ENCODE measurements at places on chromosomes 3 and 15.

DNA sequence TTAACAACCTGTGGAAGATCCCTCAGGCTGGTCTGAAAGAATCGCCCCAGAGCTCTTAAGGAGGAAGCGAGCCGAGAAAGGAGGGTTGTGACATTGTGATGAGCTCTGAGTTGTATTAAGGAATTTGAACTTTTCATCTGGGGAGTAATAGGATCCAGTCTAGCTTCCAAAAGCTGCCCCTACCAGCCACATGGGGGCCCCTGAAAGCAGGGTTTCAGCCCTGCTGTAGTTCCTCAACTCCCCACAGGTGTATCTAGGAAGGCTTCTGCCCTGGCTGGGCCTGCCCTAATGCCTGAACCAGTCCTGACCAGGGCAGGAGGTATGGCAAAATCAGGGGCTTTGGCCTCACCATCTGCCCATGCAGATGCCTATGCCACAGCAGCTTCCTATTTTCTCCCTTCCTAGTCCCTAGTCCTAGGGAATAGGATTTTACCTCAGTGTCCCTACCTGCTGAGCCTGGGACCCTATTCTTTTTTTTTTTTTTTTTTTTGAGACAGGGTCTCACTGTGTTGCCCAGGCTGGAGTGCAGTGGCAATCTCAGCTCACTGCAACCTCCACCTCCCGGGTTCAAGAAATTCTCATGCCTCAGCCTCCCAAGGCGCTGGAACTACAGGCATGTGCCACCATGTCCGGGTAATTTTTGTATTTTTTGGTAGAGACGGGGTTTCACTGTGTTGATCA lies 5.0 kb upstream of the AP3S2 start:
- DNase-seq = no peak

DNA sequence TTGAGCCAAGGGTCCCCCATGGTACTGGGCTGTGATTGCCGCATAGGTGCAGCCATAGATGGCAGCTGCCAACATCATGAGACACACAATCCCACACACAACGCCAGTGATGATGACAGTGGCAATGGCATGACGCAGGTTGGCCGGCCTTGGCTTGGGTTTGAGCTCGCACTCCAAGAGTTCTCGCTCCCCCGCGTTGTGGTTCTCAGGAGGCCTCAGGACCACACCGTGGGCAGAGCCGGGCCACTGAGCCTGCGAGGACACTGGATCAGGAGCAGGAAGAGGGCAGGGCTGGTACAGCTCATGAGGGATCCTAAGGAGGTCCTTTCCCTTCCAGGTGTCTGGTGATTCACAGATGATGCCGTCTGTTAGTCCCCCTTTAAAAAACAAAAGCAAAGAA lies 9.3 kb downstream of the LRTM1 start:
- DNase-seq = no peak

GRCh38 chr15:57457726-57458125 lies 81.4 kb downstream of the CGNL1 start:
- DNase-seq = no peak

- DNase-seq = no peak
Observed at GRCh38 chr15:50773389-50773788, 7.9 kb upstream of the SPPL2A start.

DNA sequence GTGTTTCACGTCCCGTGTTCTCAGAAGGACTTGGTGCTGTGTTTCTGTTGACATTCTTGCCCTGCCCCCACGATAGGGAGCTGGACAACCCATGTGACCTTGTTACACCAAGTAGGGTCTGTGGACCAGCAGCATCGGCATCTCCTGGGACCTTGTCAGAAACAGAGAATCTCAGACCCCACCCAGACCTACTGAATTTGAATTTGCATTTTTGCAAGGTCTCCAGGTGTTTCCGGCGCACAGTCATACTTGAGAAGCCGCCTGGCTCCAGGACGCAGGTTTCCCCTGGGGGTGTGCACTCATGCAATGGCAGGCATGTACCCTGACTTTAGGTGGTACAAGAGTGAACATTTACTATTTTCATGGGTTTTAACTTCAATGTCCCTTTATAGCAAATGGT lies 117.9 kb downstream of the TLE3 start:
- DNase-seq = no peak

DNA sequence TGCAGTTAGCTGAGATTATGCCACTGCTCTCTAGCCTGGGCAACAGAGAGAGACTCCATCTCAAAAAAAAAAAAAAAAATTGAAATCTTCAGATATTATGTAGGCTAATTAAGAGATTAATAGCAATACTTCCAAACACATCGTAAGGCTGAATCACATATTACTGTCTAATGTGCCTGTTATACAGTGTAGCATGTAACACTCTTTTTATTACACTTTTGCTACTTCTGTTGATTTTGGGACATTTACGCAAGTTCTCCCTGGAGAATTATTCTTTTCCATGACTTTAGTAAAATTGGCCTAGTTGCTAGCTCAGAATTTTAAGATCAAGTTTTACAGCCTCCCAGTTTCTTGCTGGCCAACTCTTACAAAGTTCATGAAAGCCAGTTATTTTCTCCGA lies 605.2 kb downstream of the NAALADL2 start:
- DNase-seq = no peak

- no peak for DNase-seq
Observed at GRCh38 chr3:168061332-168061996, 34.3 kb downstream of the GOLIM4 start.

DNA sequence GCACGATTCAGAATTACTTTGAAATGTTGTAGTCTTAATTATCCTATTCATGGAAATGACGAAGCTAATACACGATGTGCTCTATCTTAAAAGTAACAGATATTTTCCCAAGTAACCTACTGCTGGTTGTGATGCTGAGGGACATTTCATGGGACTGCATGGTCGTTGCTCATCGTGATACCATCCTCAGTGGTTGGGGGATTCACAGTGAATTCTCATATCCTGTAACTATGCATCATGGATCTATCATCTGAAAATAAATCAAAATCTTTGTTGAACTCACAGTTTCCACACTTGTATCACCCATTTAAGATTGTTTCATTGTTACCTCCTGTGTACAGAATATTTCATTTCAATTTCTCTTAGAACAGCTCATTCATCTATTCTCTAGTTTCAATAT lies 84.7 kb downstream of the OPA1 start:
- no peak for DNase-seq

GRCh38 chr15:34353627-34354026 lies 10.5 kb downstream of the NUTM1 start:
- DNase-seq = no peak

DNA sequence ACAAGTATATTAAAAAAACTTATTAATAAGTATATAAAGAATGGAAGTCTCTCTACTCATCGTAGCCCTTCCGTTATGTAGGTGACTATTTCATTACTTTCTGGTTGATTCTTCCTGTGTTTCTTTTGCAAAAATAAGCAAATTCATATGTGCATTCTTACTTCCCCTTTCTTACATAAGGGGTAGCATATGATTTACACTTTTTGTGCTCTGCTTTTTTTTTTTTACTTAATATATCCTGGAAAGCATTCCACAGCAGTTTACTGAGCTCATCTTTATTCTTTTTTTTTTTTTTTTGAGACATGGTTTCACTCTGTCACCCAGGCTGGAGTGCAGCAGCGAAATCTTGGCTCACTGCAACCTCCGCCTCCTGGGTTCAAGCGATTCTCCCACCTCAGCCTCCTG lies 12.9 kb downstream of the SCAMP5 start:
- DNase-seq = no peak

DNA sequence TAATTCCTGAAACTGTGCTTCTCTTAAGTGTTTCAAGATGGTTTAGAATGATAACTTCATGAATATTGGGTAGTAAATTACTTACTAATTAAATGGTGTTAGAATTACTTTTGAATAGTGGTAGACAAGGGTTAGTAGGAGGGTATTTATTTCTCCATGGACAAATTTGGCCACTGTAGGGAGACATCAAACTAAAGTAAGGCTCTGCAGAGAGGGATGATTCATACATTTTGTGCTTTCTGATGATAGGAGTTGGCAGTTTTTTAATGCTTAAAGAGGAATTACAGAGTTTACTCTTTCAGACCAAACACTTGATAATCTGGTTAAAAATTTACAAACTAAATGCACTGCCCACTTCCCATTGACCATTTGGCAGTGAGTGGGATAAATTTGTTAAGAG lies 127.6 kb downstream of the NAALADL2 start:
- DNase-seq = no peak

- DNase-seq = no peak
Observed at GRCh38 chr3:72999951-73000350, 3.3 kb downstream of the PPP4R2 start.

GRCh38 chr3:127628788-127629466 lies at the start of gene PODXL2:
PODXL2 (plus strand) TSS chr3:127629185; CDS start chr3:127629220, 35 bp downstream.
- no peak for DNase-seq

DNA sequence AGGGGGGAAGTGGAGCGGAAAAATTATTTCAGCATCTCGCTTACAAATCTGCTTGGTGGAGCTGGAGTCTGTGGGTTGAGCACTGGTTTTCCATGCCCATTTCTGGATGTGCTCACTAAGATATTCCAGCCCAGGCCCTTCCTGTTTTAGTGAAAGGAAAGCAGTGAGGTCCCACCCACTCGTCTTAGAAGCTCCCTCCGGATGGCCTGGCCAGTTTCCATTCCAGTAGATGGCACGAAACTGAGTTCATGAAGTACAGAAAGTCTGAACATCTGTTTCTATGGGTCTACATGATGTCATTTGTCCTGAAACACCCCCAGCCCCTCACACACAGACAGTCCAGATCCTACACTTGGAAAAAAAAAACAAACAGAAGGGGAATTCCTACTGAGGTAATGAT lies 31.9 kb upstream of the THSD4 start:
- no peak for DNase-seq

GRCh38 chr15:44713006-44713966 lies 2.0 kb downstream of the B2M start:
- peak; percentile 35 for DNase-seq

- no peak for DNase-seq
Observed at GRCh38 chr3:176968631-176969030, 228.7 kb downstream of the TBL1XR1 start.

DNA sequence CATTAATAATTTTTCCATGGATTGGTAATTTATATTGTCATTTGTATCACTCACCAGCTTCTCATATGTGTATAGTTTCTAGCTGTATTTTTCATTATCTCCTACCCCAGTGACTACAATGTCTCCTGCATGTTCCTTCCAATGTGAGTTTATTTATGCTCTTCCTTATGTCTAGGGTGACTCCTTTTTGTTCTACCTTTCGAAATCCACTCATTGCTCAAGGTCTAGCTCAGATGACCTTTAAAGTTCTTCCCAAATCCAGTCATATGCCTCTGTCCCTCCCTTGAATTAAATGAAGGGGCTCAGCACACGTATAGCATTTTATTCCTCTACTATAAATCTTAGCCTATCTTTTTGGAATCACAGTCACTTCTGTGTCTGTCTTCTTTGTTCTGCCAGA lies 53.0 kb downstream of the TMEM45A start:
- no peak for DNase-seq

DNA sequence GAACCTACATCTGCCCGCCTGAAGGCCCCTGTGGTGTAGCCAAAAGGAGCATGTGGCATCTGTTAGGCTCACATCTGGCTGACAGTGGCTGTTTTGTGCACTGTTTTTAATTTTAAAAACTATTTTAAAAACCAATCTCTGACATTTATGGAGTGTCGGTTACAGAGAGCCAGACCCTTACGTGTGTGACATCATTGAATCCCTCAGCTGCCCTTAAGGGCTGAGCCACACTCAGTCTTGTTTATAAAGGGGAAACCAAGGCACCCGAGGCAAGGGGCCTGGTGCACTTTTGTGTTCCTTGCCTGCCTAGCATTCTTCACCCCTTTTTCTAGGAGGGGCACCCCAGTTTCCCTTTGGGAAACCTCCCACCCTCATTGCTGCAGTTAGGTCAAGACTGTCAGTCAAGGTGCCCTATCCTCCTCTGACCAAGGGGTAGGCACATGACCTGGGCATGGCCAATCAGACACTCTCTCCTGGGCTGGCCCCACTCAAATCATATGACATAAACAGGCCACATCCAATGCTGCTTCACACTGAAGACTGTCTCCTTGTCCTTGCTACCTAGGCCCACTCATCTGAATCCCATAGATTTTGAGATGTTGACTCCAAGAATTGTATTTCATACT lies 105.3 kb downstream of the LSM3 start:
- no peak for DNase-seq

GRCh38 chr3:30720586-30721313 lies 114.3 kb downstream of the TGFBR2 start:
- no peak for DNase-seq

DNA sequence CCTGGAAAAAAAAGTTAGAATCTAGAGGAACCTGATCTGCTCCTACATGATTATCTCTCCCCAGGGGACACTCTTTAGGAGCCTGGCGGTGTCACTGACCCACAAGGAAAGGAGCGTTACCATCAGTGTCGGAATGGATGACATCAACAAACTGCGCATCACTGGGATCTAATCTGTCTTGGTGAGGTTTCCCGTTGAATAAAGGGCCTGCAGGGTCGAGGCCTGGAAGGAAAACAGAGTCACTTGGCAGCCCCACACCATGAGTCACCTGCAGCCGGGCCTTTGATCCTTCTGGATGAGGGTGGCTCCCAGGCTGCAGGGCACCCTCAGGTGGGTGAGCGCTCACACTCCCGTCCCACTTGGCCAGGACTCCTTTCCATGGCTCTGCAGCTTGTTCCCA lies 25.0 kb downstream of the LIPH start:
- DNase-seq = no peak

DNA sequence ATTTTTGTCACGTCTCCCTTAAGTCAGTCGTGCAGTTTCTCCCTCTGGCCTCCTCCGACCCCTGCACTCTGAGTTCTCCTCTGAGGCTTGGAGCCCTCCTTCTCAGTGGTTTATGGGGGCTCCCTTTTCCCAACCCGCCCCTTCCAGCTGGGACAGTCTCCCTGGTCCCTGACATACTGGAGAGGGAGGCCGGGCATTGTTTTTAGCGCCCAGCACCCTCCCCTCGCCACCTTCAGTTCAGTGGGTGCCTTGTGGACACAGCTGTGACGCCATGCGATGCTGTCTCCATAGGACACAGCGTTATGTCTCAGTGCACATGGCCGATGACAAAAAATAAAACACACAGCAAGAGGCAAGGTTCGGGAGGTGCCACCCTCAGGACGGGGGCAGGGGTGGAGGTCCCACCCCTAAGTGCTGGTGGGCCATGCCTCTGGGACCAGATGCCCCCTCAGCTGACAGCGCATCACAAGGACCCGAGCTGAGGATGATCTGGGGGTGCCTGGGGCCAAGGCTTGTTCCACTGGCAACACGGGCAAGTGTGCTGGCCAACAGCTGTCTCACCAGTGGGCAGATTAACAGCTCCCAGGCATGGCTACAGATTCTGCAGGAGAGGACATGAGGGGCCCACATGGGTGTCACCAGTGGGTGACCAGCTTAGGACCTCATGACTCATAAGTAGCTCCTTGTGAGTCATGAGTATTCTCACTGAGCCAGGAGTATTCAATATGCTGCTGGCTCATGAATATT lies 81.6 kb downstream of the PLXNA1 start:
- no peak for DNase-seq

DNA sequence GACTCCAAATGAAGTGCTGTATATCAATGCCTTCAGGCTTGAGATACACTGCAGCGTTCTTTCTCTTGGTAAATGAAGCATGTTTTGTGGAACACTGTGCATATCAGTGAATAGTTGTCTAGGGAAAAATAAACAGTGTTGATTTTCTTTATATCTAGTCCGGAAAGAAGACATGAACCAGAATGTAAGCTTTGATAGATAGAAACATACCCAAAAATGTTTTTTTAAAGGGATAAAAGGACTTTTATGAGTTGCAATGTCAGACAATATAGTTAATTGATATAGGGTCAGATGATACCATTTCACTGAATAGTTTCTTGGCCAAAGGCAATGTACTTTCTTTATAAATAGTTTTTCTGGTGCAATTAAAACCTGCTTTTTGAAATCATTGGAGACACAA lies 1037.8 kb downstream of the OTOL1 start:
- no peak for DNase-seq

GRCh38 chr3:14138878-14139655 lies 14.2 kb downstream of the TMEM43 start:
- DNase-seq = no peak
